Right ventricle myocardium superior (tissue), 1 donor: ENCODE measurements at places on chromosomes 12 and 14. TPM values are rescaled to one million over a fixed set of nuclear protein-coding genes. Genes with fewer than 3 reads are reported as not detected.

- DNase-seq, result no peak
These were observed 3.3 kb downstream of the PRICKLE1 start for GRCh38 chr12:42586268-42586667.

GRCh38 chr12:47610686-47611252 lies 95.1 kb downstream of the RPAP3 start:
- DNase-seq, result no peak

- no peak for DNase-seq
These were observed 94.6 kb downstream of the PPM1A start for GRCh38 chr14:60343571-60344071.

- DNase-seq, result no peak
These were observed 2.2 kb downstream of the PDZRN4 start for GRCh38 chr12:41190338-41190737.

GRCh38 chr14:63759456-63759855 lies 31.6 kb upstream of the SGPP1 start:
- no peak for DNase-seq

GRCh38 chr14:64209444-64210131 lies 84.6 kb downstream of the ESR2 start:
- DNase-seq, result peak; percentile 74

GRCh38 chr14:22656945-22657731 lies 13.0 kb upstream of the OR6J1 start:
- no peak for DNase-seq

DNA sequence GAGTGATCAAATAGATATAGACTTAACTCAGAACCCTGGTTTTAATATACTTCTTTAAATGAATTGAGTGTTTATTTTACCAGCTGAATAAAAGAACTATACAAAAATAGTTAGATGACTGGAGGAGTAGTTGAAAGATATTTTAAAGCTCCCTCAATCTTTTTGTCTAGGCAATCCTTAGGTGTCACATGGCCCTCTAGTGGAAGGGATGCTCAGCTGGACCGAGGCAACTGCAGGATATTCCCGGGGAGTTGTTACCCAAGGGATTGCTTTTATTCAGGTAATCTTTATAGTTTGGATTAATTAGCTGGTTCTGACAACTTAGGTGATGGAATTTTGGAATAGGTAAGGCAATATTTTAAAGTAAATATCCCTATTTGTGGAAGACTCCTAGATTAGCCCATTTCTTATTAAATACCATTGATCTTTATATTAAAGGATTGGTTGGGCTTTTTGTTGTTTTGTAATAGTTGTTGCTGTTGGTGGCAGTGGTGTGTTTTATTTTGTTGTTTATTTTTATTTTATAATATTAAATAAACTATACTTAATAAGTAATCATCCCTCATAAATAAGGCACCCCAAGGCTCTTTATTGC lies 57.1 kb downstream of the ZDHHC17 start:
- DNase-seq, result no peak

The CTSG gene
- 2.4 TPM for total RNA-seq

The AP1G2 gene
- total RNA-seq, result 10.7 TPM
